ENCODE measurements at places on chromosomes 11 and 22. TPM values are rescaled to one million over a fixed set of nuclear protein-coding genes. Genes with fewer than 3 reads are reported as not detected.

The TIRAP gene
- total RNA-seq: 7.4 TPM

The TRPM5 gene
- total RNA-seq: not detected

The FAM83F gene
- total RNA-seq: not detected

The C11orf16 gene
- total RNA-seq: not detected

The SCGB1C1 gene
- total RNA-seq: not detected

The P2RX6 gene
- total RNA-seq: 0.94 TPM

The CALCB gene
- total RNA-seq: not detected

The VEGFB gene
- total RNA-seq: 73.3 TPM

The OR4D5 gene
- total RNA-seq: not detected
